ENCODE measurements at places on chromosomes 5 and 9. TPM values are rescaled to one million over a fixed set of nuclear protein-coding genes. Genes with fewer than 3 reads are reported as not detected.

GRCh38 chr9:135335691-135336181 lies 143.8 kb upstream of the PPP1R26 start:
- H3K36me3 ChIP-seq = no peaks in the 10 kb centered on the region
- no peaks in the 10 kb centered on the region for H3K4me1 ChIP-seq
- H3K27ac ChIP-seq = no peak overlapping the region
- no peak overlapping the region for H3K4me3 ChIP-seq
- no peak for DNase-seq

- no peaks in the 10 kb centered on the region for H3K27me3 ChIP-seq
- no peaks in the 10 kb centered on the region for H3K36me3 ChIP-seq
- no peak overlapping the region for H3K27ac ChIP-seq
- H3K4me1 ChIP-seq = no peaks in the 10 kb centered on the region
These were observed 116.6 kb upstream of the SLC44A1 start for GRCh38 chr9:105127863-105128220.

DNA sequence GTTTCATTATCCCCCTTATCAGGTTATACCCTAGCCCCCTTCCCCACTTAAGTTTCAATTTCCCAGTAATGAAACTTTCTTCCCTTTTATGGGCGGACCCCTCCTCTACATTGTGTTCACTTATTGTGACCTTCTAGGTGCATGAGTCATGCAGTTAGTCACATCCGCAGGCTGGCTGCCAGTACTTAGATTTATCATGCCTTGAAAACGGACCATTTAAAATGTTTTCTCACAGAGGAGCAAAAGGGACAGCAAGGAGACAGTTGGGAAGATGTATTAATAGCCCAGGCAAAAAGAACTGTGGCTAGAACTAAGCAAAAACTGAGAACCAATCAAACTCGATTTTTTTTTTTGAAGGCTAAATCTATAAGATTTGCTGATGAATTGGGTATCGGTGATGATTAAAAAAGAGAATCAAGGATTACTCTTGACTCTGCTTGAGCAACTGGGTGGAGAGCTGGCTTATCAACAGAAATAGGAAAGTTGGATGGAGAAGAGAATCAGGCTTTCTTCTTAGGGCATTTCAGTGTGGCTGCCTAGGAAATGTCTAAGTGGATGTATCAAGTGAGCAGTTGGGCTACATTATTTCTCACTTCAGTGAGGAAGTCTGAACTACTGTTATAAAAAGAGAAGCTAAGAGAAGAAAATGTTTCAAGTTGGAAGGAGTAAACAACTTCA lies 615.0 kb downstream of the HINT1 start:
- DNase-seq = no peak
- H3K4me3 ChIP-seq = no peak overlapping the region
- H3K36me3 ChIP-seq = no peaks in the 10 kb centered on the region
- peaks cover 8% of the 10 kb centered on the region for H3K4me1 ChIP-seq

DNA sequence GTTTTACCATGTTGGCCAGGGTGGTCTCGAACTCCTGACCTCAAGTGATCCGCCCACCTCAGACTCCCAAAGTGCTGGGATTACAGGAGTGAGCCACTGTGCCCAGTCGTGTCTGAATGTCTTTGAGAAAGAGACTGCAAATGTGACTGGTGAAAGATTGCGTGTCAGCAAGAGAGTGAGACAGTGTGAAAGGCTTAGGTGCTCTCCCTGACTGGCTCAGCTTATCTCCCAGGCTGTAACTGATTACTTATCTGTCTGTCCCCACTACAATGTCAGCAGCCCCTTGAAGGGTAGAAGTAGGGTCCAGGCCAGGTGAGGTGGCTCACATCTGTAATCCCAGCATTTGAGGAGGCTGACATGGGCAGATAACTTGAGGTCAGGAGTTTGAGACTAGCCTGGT lies 3.4 kb upstream of the FGFR4 start:
- no peak overlapping the region for H3K4me3 ChIP-seq
- H3K27ac ChIP-seq = no peak overlapping the region
- H3K4me1 ChIP-seq = peaks cover 4% of the 10 kb centered on the region
- DNase-seq = no peak
- H3K27me3 ChIP-seq = peaks cover 16% of the 10 kb centered on the region

GRCh38 chr9:32161209-32161608 lies 223.2 kb upstream of the ACO1 start:
- H3K27ac ChIP-seq = no peak overlapping the region
- no peaks in the 10 kb centered on the region for H3K36me3 ChIP-seq
- no peak for DNase-seq
- no peaks in the 10 kb centered on the region for H3K27me3 ChIP-seq
- no peaks in the 10 kb centered on the region for H3K4me1 ChIP-seq
- H3K4me3 ChIP-seq = no peak overlapping the region

The ZSWIM6 gene
- total RNA-seq = 8.8 TPM

The SLC6A18 gene
- not detected for total RNA-seq

The PDE6A gene
- total RNA-seq = not detected

The TMEM252 gene
- not detected for total RNA-seq

The AGXT2 gene
- total RNA-seq = not detected
